Keratinocyte (primary cell): ENCODE measurements at places on chromosomes 16 and 17. TPM values are rescaled to one million over a fixed set of nuclear protein-coding genes. Genes with fewer than 3 reads are reported as not detected.

GRCh38 chr16:81647527-81647926 lies 131.6 kb upstream of the PLCG2 start:
- peak; percentile 73 for DNase-seq
- no peaks in the 10 kb centered on the region for H3K27me3 ChIP-seq
- H3K4me3 ChIP-seq, result no peak overlapping the region
- peaks cover 12% of the 10 kb centered on the region for H3K36me3 ChIP-seq
- H3K27ac ChIP-seq, result peak overlapping the region; percentile 33

- H3K4me1 ChIP-seq, result no peaks in the 10 kb centered on the region
- no peak for DNase-seq
- no peak overlapping the region for H3K27ac ChIP-seq
- no peak overlapping the region for H3K4me3 ChIP-seq
- no peaks in the 10 kb centered on the region for H3K27me3 ChIP-seq
These were observed 221.4 kb downstream of the CDH8 start for GRCh38 chr16:61814726-61815347.

The PDE6G gene
- polyA plus RNA-seq, result 0.24 TPM in 1 of 3 replicates, not detected in the others

DNA sequence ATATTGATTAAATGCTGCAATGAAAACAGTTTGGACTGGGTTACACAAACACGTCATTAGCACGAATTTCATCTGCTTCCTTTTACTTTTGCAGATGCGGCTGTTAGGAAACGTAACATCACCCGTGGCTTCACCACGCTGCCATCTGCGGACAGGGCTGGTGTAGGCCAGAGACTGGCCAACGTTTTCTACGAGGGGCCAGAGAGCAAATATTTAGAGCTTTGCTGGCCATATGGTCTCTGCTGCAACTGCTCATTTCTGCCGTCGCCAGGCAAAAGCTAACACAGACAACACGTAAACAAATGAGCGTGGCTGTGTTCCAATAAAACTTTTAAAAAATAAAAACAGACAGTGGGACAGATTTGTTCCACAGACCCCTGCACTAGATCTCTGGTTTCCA lies 96.6 kb downstream of the ENGASE start:
- no peak for DNase-seq
- no peaks in the 10 kb centered on the region for H3K4me1 ChIP-seq
- H3K36me3 ChIP-seq, result no peaks in the 10 kb centered on the region
- no peak overlapping the region for H3K4me3 ChIP-seq
- H3K27ac ChIP-seq, result no peak overlapping the region

The HBQ1 gene
- polyA plus RNA-seq, result 0.13 to 0.89 TPM (median 0.20 TPM) in 3 replicates

- H3K36me3 ChIP-seq, result peaks cover 46% of the 10 kb centered on the region
- peaks cover 4% of the 10 kb centered on the region for H3K4me1 ChIP-seq
- no peaks in the 10 kb centered on the region for H3K27me3 ChIP-seq
- no peak overlapping the region for H3K27ac ChIP-seq
These were observed 2.1 kb upstream of the NRN1L start for GRCh38 chr16:67882374-67883145.

GRCh38 chr17:35998756-35999155 lies 2.6 kb downstream of the CCL15 start:
- DNase-seq, result no peak
- H3K36me3 ChIP-seq, result no peaks in the 10 kb centered on the region
- no peaks in the 10 kb centered on the region for H3K4me1 ChIP-seq
- no peak overlapping the region for H3K4me3 ChIP-seq
- no peak overlapping the region for H3K27ac ChIP-seq

GRCh38 chr17:13405807-13406206 lies 195.9 kb downstream of the HS3ST3A1 start:
- H3K36me3 ChIP-seq, result no peaks in the 10 kb centered on the region
- H3K27ac ChIP-seq, result no peak overlapping the region
- H3K4me3 ChIP-seq, result no peak overlapping the region
- no peaks in the 10 kb centered on the region for H3K27me3 ChIP-seq
- H3K4me1 ChIP-seq, result no peaks in the 10 kb centered on the region
- DNase-seq, result no peak

- no peaks in the 10 kb centered on the region for H3K36me3 ChIP-seq
- H3K4me1 ChIP-seq, result no peaks in the 10 kb centered on the region
- no peaks in the 10 kb centered on the region for H3K27me3 ChIP-seq
- no peak overlapping the region for H3K27ac ChIP-seq
- DNase-seq, result no peak
- no peak overlapping the region for H3K4me3 ChIP-seq
These were observed 41.3 kb upstream of the RASD1 start for GRCh38 chr17:17537311-17538099.

GRCh38 chr16:15593235-15593634 lies 49.7 kb downstream of the MARF1 start:
- no peak overlapping the region for H3K4me3 ChIP-seq
- H3K4me1 ChIP-seq, result peaks cover 25% of the 10 kb centered on the region
- no peaks in the 10 kb centered on the region for H3K27me3 ChIP-seq
- H3K36me3 ChIP-seq, result peaks cover 3% of the 10 kb centered on the region
- H3K27ac ChIP-seq, result no peak overlapping the region
